ENCODE measurements at places on chromosomes 4 and X. TPM values are rescaled to one million over a fixed set of nuclear protein-coding genes. Genes with fewer than 3 reads are reported as not detected.

Gene PCDH18
- total RNA-seq, result 0.05 TPM

Gene TBC1D25
- 11.1 TPM for total RNA-seq

Gene SLITRK2
- total RNA-seq, result not detected

Gene EGF
- not detected for total RNA-seq

GRCh38 chr4:76898385-76898692 is 395 bp upstream of the SOWAHB start:
- DNase-seq, result no peak

DNA sequence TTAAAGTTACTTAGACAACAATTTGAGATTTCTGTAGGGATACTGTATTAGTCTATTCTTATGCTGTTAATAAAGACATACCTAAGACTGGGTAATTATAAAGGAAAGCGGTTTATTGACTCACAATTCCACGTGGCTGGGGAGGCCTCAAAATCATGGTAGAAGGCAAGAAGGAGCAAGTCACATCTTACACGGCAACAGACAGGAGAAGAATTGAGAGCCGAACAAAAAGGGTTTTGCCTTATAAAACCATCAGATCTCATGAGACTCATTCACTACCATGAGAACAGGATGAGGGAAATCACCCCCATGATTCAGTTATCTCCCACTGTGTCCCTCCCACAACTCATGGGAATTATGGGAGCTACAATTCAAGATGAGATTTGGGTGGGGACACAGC is 11.0 kb downstream of the PTTG2 start:
- no peak for DNase-seq

DNA sequence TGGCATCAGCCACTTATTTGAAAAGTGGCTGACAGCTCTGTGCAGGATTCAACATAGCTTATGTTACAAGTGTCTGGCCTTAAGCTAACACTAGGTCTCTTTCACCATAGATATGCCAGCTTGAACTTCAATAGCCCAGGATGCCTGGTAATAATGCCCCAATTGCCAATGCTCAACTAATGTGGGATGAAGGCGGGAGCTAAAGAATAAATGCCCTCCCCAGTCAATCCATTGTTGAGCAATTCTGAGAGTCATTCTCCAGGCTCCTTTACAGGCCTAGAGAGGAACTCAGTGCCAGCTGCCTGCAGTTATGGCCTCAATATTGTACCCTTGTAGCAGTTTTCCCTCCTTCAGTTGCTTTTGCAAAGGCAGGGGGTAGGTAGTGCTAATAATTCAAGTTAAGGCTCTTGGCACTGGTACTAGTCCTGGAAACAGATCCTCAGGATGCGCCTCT is 460.2 kb downstream of the GABRG1 start:
- DNase-seq, result no peak

- no peak for DNase-seq
Observed at GRCh38 chrX:136021160-136021559, 35.9 kb downstream of the SLC9A6 start.
